ENCODE measurements at places on chromosomes 6 and 20. TPM values are rescaled to one million over a fixed set of nuclear protein-coding genes. Genes with fewer than 3 reads are reported as not detected.
A peak's percentile ranks its signal among the peaks of the same experiment; 100 is the strongest.

DNA sequence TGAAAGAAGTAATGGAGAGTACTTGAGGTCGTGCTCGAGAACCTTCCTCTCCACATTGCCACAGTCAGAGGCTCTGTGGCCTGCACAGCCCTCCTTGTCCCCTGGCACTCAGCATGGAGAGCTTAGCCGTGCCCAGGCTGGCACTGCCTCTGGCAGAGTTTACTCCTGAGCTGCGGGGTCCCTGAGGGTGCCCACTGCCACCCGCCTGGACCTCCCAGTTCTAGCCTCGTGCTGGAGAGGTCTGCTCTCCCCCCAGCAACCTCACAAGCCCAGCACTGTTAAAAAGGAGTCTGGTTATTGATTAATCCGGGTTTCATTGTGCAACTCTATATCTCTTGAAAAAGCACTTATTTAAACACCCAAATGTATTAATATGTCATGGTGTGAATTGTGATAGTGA is 226.8 kb downstream of the TMEM242 start:
- DNase-seq: no peak

DNA sequence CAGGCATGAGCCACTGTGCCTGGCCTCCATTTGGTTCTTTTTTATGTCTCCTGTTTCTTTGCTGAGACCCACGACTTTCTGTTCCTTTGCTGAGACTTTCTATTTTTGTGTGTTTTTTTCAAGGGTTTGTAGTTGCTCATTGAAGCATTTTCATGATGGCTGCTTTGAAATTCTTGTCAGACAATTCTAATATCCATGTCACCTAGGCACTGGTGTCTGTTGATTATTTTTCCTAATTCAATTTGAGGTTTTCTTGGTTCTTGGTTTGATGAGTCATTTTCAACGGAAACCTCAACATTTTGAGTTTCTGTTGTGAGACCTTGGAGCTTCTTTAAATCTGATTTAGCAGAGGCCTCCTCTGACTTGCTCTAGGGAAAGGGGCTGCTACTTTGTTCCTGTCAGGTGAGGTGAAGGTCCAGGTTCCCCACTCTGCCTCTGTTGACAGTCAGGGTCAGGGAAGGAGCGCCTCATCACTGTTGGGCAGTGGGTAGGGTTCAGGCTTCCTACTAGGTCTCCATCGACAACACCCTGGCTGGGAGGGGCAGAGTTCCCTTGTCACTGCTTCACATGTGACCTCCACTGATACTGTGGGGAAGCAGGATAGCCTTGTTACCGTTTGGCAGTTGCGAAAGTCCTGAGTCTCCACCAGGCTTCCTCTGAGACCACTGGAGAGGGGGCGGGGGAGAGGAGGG is 67.2 kb upstream of the RNF24 start:
- peak; percentile 52 for DNase-seq

DNA sequence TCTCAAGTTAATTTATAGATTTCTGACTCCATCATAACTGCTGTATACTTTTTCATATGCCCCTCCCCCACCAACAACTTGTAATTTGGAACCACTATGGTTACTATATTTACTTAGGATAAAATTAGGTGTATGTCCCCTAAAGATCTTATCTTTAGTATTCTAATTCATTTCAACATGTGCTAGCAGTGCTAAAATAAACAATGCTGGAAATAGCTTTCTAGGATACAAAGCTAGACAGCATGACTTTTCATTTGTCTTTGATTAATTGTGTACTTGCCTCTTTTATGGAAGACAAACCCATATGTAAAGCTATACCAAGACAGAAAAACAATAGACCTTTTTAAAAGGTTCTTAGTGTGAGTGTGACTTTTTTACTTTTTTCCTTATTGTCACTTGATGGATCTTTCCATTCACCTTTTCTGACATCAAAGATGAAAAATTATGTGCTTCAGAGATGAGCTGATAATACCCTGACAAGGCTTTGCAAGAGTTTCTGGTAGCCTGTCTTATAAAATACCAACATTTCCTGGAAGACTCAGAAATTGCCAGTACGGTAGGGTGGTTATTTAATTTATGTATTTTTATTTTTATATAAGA is 31.2 kb upstream of the POPDC3 start:
- no peak for DNase-seq

DNA sequence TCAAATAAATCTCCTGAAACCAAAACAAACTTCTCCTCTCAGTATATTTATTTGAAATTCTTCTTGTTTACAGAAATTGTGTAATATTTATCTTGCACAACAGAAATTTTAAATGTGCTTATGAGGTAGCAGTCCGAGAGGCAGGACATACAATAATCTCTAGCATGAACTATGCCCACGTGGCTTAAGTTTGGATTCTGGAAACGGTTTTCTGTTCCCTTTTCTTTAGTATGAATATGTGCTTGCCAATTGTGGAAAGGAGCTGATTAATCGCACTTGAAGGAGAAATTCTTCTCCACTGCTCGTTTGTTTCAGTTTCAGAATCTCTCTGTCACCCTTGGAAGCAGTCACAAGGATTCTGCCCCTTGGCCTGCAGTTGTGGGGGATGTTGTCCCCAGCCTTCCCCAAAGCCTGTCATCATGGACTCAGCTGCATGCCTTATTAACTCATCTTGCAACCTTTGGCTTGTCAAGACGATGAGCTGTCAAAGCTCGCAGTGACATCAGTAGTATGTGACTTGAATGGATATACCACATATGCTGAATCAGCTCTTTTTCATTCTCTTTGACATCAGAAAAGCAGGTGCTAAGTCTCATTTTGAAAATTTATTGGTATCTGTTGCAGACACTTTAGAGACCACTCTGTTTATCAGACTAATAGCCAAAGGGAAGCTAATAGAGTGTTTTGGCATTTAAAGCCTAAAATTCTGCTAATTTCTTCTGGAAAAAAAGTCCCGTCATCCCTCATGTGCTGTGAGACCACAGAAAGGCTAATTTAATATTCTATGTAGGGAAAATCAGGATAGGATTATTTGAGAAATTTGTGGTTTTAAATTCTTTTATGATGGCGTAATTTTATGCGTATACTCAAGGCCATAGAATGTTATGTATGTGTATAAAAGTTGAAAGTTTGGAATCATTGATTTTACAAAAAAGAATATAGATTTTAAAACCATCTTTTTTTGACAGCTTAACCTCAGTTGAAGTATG is 186.8 kb downstream of the ARID1B start:
- DNase-seq: no peak

DNA sequence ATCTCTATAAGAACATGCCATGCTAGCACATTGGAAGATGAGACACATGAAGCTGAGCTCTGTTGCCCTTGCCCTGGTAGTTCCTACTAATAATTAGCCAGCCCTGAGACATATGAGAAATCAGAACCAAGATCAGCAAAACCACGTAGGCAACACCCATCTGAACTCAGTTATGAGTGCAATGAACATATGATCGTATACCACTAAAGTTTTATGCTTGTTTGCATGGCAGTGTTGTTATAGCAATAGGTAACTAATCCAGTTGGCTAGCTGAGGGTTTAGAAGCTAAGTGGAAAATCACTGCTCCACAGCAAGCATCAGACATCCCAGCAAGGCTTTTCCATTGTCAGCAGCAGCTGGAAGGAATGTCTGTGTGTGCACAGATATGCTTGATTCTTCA is 180.7 kb downstream of the BTBD3 start:
- DNase-seq: no peak

The TNFRSF6B gene
- polyA plus RNA-seq: 1.6 TPM

The ENPP4 gene
- polyA plus RNA-seq: 42.0 TPM

The NR2E1 gene
- polyA plus RNA-seq: not detected

All from forelimb muscle (tissue), 1 donor.